ENCODE measurements at places on chromosomes 4 and X.
A peak's percentile ranks its signal among the peaks of the same experiment; 100 is the strongest.

- no peak for DNase-seq
These were observed 59.0 kb downstream of the CCSER1 start for GRCh38 chr4:90186229-90186628.

- DNase-seq = no peak
These were observed 163.0 kb downstream of the SH3KBP1 start for GRCh38 chrX:19724409-19724808.

GRCh38 chr4:186684889-186685309 is 38.8 kb downstream of the FAT1 start:
- DNase-seq = no peak

DNA sequence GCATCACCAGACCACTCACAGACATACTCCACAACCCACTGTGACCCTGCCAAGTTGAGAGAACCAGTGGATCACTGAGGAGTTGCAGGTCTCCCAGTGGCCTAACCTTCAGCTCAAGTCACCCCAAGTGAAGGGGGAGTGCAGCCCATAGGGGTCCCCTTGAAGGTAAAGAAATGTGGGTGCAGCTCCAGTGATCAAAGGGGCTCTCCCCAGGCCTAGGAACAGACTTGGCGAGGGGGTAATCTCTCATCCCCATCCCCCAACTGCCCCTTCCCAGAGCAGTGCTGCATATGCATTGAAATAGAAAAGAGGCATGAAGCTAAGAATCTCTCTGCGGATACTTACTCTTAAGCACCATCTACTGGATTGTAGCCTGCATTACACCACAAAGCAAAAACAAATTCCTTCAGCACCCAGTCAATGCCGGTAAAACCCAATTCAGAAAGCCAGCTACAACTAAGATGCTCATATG is 27.0 kb downstream of the MAGEE1 start:
- peak; percentile 2 for DNase-seq

All from DMS153 (cell line).